Mononuclear cell (primary cell): ENCODE measurements at places on chromosomes 12 and 14. TPM values are rescaled to one million over a fixed set of nuclear protein-coding genes. Genes with fewer than 3 reads are reported as not detected.

The GNPTAB gene
- 81.4 TPM for total RNA-seq

The GLT8D2 gene
- not detected for total RNA-seq

The TMX1 gene
- 34.8 TPM for total RNA-seq

The PRB2 gene
- total RNA-seq = not detected

The MNAT1 gene
- 23.2 TPM for total RNA-seq
